ENCODE measurements at places on chromosomes 1 and 21.

DNA sequence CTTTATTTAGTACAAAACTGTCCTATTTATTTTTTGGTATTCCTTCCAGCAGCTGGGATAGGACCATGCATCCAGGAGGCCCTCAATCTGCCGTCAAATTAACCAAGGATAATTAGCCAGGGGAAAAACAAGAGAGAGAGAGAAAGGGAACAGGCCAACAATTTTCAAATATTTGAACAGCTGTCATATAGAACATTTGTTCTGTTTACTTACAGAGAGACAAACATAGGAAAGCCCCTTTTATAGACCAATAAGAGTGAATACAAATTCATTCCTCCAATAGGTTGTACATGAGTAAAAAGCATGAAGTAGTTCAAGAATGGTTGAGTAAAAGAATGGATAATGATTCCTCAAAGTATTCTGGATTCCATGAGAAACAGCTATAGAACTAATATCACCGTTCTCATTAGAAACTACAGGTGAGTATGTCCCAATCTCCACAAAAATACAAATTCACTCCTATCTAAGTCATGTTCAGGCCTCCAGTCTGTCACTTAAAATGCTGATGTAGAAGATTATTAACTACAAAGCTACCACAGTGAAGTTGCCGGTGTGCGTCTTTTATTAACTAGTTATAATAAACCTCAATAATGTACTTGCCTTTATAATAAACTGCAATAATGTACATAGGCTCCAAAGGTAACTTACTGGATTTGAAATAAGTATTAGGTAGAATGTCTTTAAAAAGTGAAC, 64.8 kb upstream of the GNG4 start:
- no peak for DNase-seq
- H3K27ac ChIP-seq = no peak overlapping the region
- no peaks in the 10 kb centered on the region for H3K27me3 ChIP-seq
- H3K4me3 ChIP-seq = no peak overlapping the region

GRCh38 chr1:244998717-244999346, 134.5 kb upstream of the HNRNPU start:
- H3K4me3 ChIP-seq = no peak overlapping the region
- no peak for DNase-seq
- H3K27ac ChIP-seq = no peak overlapping the region

- H3K27me3 ChIP-seq = no peaks in the 10 kb centered on the region
- peaks cover 5% of the 10 kb centered on the region for H3K4me1 ChIP-seq
- DNase-seq = no peak
- H3K4me3 ChIP-seq = no peak overlapping the region
Observed at GRCh38 chr1:177600321-177600720, 369.5 kb downstream of the SEC16B start.

DNA sequence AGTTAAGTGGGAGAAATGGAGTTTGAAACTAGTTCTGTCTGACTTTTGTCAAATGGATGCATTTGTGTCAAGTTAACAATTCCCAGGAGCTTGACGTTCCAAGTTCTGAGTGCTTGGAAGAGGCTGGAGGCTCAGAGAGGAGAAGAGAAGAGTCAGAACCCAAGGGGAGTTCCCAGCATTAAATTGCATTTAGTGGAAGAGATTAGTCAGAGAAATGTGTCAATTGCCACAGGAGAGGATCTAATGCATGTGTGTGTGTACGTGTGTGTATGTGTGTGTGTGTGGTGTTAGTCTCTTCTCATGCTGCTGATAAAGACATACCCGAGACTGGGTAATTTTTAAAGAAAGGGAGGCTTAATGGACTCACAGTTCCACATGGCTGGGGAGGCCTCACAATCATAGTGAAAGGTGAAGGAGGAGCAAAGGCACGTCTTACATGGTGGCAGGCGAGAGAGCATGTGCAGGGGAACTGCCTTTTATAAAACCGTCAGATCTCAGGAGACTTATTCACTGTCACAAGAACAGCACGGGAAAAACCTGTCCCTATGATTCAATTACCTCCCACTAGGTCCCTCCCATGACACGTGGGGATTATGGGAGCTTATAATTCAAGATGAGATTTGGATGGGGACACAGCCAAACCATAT, 101.5 kb upstream of the TMEM51 start:
- no peak overlapping the region for H3K27ac ChIP-seq
- DNase-seq = no peak

GRCh38 chr1:110647254-110647891, 27.4 kb downstream of the KCNA3 start:
- no peaks in the 10 kb centered on the region for H3K4me1 ChIP-seq
- H3K4me3 ChIP-seq = no peak overlapping the region
- H3K27ac ChIP-seq = no peak overlapping the region
- DNase-seq = no peak

DNA sequence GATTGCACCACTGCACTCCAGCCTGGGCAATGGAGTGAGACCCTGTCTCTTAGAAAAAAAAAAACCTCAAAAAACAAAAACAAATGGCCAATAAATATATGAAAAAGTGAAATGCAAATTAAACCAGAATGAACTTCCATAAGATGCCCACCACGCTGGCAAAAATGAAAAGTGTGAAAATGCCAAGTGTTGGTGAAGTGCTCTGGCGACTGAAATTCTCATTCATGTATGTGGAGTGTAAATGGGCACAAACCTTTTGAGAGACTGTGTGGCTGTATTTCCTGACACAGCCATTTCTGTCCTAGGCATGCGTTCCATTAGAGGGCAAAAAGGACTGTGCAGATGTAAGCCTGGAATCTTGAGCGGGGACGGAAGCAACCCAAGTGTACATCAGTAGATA, 18.3 kb downstream of the YBEY start:
- H3K4me3 ChIP-seq = no peak overlapping the region
- DNase-seq = no peak
- H3K4me1 ChIP-seq = no peaks in the 10 kb centered on the region
- no peaks in the 10 kb centered on the region for H3K27me3 ChIP-seq

DNA sequence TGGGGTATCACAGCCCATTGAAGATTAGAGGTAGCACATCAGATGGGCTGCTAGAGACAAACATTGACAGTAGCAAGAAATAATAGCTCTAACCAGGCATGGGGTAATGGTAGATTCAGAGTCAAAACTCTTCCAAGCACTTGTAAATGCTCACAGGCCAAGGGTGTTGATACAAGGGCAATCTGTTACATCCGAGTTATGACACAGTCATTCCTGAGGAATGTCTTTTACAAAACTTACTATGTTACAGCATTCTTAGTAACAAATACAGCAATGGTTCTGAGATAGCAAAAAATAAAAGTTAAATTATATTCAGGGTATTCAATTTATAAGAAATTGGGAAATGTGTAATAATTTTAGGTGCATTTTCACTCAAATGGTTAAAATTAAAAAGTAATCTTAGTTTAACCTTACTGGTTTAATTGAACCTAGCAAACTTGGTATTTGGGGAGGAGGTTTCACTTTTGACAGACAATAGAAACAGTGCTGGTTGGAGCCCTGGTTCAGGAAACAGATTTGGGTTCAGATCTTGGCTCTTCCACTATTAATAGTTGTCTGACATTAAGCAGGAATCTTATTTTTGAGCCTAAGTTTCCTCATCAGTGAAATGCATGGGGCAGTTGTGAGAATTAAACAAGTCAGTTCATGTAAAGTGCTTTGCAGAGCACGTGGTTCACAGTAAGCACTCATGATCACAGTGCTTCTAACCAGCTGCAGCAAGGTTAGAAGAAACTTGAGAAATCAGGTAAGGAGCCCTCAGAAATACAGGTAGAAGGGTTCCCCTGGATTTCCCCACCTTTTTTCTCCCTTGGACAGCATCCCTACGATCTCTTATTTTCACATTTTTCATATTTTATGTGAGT, 4.4 kb downstream of the ST3GAL3 start:
- no peaks in the 10 kb centered on the region for H3K36me3 ChIP-seq
- H3K27ac ChIP-seq = no peak overlapping the region
- H3K27me3 ChIP-seq = no peaks in the 10 kb centered on the region
- peaks cover 8% of the 10 kb centered on the region for H3K4me1 ChIP-seq
- no peak for DNase-seq
- H3K4me3 ChIP-seq = no peak overlapping the region

GRCh38 chr21:40938611-40939010, 91.7 kb upstream of the DSCAM start:
- peaks cover 12% of the 10 kb centered on the region for H3K4me1 ChIP-seq
- H3K4me3 ChIP-seq = no peak overlapping the region
- H3K36me3 ChIP-seq = no peaks in the 10 kb centered on the region
- no peak for DNase-seq

DNA sequence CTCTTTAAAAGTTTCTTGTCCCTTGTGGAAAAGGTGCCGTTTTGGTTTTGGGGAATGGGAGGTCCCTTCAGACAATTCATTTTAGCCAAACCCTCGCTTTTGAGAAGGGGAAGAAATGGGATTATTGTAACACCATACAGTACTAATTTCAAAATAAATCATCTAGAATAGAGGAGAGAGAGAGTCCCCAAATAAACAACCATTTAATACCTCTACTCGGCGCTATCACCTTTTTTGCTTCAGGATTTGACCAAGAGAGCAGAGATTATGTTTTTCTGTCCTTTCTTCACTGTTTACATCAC, 770 bp upstream of the RC3H1 start:
- no peak for DNase-seq
- H3K4me3 ChIP-seq = peak overlapping the region; percentile 90
- peak overlapping the region; percentile 96 for H3K27ac ChIP-seq

DNA sequence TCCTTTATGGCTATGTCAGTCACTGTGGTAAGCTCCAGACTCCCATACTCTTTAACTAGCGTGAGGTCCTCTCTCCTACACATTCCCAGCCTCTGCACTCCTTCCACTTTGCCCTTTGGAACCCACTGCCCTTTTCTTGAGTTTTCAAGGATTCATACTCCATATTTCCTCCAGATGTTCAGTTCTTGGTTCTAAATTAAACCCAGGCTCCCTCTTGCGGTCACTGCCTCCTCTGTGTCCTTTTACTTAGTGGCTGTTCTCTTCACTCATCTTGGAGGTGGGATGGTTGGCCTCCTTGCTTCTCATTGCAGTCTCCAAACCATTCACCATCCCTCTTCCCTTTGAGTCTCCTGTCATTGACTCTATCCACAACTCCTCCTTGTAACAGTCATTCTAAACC, 208.1 kb downstream of the TGFB2 start:
- DNase-seq = no peak
- H3K4me3 ChIP-seq = no peak overlapping the region
- no peaks in the 10 kb centered on the region for H3K36me3 ChIP-seq
- H3K27ac ChIP-seq = no peak overlapping the region

DNA sequence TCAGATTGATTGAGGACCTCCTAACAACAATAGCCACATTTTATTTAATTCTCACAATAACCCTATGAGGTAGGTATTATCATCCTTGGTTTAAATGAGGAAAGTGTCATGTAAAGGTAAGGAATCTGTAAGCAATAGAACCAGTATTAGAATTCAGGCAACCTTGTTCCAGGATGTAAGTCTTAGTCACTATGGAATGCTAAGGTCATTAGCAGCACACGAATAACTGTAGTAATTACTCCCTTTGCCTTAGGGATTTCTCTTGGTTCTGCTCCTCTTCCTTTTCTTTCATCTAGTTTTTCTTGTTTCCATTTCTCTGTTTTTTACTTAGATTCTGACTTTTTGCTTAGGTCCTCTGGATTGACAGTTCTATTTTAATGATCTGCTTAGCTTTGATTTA, 23.1 kb upstream of the ATP6V1G3 start:
- no peaks in the 10 kb centered on the region for H3K4me1 ChIP-seq
- DNase-seq = no peak
- no peak overlapping the region for H3K27ac ChIP-seq
- no peaks in the 10 kb centered on the region for H3K36me3 ChIP-seq
- no peak overlapping the region for H3K4me3 ChIP-seq

- no peak overlapping the region for H3K4me3 ChIP-seq
- H3K27me3 ChIP-seq = no peaks in the 10 kb centered on the region
- H3K4me1 ChIP-seq = no peaks in the 10 kb centered on the region
- DNase-seq = no peak
- H3K27ac ChIP-seq = no peak overlapping the region
Observed at GRCh38 chr1:186620566-186621350, 59.5 kb downstream of the PTGS2 start.

DNA sequence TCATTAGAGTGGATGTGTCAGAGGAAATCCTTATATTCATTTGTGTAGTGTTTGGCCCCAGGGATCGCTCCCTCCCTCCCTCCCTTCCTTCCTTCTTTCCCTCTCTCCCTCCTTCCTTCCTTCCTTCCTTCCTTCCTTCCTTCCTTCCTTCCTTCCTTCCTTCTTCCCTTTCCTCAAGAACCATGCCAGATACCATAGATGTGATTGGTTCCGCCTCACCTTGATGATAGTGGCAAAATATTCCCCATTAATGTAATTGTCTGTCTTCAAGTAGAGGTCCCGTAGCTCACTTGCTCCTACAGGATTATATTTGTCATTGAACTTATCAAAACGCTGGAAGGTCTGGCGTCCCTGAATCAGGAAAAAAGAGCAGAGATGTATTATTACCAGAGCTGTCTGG, 7.8 kb upstream of the DENND2C start:
- no peaks in the 10 kb centered on the region for H3K4me1 ChIP-seq
- no peak overlapping the region for H3K4me3 ChIP-seq
- H3K27ac ChIP-seq = no peak overlapping the region
- no peak for DNase-seq
- H3K36me3 ChIP-seq = no peaks in the 10 kb centered on the region

DNA sequence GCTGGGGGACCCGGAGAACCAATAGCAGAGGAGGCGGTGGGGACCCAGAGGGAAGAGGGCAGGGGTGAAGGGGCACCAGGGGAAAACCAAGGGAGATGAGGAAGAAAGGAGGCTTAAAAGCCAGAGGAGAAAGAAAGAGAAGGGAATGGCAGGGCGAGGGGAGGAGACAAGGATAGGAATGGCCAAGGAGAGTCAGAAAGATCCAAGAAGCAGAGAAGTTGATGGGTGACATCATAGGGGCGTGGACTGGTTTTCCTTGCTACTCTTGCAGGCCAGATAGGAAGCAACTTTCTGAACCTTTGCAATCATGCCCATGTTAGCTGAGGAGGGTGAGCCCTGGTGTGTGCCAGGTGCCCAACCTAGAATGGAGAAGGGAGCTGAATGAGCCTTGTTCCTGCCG, 5.4 kb downstream of the NPR1 start:
- peaks cover 35% of the 10 kb centered on the region for H3K27me3 ChIP-seq
- no peaks in the 10 kb centered on the region for H3K36me3 ChIP-seq
- no peak overlapping the region for H3K4me3 ChIP-seq
- peaks cover 10% of the 10 kb centered on the region for H3K4me1 ChIP-seq
- H3K27ac ChIP-seq = no peak overlapping the region
- DNase-seq = no peak
